ENCODE measurements at places on chromosomes 12 and 14.

DNA sequence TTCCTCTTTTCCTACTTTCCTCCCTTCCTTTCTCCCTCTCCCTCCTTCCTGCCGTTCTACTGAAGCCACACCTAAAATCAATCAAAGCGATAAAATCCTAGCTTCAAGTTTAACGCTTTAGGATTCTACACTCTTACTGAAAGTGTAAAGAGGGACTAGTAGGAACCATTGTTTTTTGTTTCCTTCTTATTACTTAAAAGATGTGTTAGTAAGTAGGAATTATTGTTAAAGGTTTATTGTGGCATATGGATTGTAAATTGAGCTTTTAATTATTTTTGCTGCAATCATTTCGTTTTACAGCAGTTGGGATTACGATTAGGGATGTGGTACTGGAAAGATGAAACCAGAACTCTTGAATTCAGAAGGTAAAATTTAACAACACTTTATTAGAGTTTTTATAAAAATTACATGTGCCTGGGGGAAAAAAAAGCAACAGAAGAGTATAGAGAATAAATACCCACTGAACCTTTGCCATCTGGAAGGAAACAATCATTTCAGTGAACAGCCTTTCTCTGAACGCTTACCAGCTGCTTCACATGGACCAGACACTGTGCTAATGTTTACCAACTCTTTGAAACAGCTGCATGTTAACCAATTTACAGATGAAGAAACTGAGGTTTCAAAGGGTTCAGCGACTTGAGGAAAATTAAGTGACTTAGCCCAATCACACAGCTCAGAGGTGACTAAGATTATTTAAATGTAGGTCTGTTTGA lies 1.0 kb downstream of the PPP1R36 start:
- no peak for DNase-seq

DNA sequence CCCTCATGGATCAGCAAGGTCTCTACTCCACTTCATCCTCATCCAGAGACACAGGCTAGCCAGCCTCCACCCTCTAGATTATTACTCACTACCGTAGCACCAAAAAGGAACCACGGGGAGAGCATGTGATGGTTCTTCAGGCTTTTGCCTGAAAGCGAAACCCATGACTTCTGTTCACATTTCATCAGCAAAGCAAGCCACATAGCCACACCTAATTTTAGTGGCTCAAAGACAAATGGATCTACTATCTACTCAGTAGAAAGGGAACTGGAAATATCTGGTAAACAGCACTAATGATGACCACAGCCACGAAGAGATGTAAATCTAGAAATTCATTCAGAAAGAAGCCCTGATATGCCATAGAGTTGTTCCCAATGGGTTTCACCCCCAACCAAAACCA lies 51.4 kb downstream of the VCPKMT start:
- DNase-seq, result no peak

- DNase-seq, result no peak
Observed at GRCh38 chr14:87108726-87109125, 884.3 kb downstream of the GALC start.

GRCh38 chr14:102043251-102044025 lies 43.4 kb downstream of the HSP90AA1 start:
- no peak for DNase-seq

- no peak for DNase-seq
Observed at GRCh38 chr14:61569812-61570548, 125.3 kb upstream of the HIF1A start.

- no peak for DNase-seq
Observed at GRCh38 chr14:105250008-105250366, 1.7 kb downstream of the BTBD6 start.

DNA sequence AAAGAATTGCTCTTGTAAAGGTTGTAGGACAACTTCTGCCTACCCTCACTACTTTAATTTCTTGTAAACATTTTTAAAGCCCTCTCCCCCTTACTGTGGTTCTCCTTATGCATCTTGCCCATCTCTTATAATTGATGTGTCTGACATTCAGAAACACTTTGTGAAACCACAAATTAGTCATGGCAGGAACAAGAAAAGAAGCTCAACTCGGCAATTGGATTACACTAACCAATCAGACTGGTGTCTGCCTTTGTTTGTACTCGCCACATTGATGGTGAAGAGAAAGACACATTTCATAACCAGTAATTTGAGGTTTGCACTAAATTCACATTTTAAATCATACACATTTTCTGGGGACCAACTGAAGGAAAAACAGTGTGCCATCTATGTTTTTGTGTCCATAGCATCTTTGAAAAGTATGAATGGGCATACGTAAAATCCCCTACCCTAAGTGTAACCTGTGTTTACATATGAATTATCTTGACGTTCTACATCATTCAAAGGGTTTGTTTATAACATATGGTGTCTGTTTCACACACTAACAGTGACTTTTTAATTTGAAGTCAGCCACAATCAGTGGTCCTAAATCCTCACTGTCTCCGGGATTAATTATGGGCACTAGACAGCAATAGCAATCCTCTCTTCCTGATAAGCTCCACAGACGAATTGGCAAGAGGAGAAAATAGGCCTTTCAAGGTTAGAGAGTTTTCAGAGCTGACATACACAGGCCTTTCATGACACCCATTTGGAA lies 49.9 kb downstream of the OTX2 start:
- DNase-seq, result no peak

- no peak for DNase-seq
Observed at GRCh38 chr14:94322648-94323570, at the start of gene SERPINA6. SERPINA6 (minus strand) TSS chr14:94323336; CDS start chr14:94314648, 8,688 bp downstream.

DNA sequence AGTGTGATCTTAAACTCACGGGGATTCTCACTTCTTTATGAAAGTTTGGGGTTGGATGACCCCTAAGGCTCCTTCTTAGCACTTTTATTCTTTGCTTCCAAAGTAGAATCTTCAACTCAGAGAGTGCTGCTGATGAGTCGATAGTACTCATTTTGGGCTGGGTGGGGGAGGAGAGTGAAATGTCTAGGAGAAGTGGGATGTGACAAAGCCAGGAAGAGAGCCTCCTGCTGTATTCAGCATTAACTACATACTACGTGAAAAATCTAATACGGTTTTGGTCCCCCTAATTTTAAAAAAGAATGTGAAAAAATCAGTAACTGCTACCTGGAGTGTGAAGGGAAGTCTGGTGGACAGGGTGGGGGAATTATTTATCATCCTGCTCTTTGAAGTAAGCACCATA lies 148.3 kb downstream of the SAMD4A start:
- no peak for DNase-seq

GRCh38 chr12:49347311-49348193 lies 864 bp downstream of the DNAJC22 start:
- no peak for DNase-seq

DNA sequence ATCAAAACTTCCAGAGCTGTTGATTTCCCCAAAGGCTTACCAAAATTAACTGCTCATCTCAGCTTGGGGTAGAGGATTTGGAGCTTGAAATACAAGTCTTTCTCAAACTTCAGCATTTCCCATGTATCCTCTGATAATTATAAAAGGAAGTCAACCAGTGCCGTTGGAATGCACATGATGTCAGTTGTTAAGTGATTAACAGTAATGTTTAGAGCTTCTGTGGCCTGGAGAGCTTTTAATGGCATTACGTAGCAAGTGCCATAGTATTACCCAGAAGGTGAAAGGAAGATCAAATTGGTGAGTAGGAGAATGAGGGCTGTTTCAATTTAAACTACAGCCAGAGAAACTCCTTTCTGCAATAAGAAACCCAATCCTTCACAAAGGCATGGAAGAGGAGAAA lies 62.5 kb upstream of the PTPRR start:
- DNase-seq, result no peak

DNA sequence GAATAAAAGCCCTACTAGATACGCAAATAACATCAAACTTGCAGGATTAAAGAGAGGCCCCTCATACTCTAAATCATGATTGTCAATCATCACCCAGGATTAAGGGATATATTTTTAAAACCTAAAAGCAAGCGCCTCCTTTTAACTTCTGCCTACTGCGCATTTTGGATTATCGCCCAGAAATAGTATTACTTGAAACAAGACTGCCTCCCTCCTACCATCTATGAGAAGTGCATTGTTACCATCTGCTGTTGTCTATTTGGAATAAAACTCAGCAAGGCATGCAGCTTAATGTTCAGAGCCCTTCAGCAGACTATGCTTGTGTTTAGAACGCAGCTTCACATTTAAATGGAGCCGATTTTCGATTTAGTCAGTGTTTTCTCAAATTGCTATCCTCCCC lies 79.6 kb downstream of the EXOC5 start:
- no peak for DNase-seq

- DNase-seq, result no peak
Observed at GRCh38 chr14:53368711-53369201, 215.6 kb upstream of the DDHD1 start.

GRCh38 chr14:78086342-78086741 lies 83.8 kb upstream of the NRXN3 start:
- DNase-seq, result no peak

DNA sequence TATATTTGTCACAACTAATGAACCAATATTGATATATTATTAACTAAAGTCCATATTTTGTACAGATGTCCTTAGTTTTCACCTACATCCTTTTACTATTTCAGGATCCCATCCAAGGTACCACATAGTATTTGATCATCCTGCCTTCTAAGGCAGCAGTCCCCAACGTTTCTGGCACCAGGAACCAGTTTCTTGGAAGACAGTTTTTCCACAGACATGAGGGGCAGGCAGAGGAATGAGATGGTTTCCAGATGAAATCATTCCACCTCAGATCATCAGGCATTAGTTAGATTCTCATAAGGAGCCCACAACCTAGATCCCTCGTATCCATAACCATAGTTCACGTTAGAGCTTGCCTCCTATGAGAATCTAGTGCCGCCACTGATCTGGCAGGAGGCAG lies 82.8 kb upstream of the BCL2L14 start:
- no peak for DNase-seq

DNA sequence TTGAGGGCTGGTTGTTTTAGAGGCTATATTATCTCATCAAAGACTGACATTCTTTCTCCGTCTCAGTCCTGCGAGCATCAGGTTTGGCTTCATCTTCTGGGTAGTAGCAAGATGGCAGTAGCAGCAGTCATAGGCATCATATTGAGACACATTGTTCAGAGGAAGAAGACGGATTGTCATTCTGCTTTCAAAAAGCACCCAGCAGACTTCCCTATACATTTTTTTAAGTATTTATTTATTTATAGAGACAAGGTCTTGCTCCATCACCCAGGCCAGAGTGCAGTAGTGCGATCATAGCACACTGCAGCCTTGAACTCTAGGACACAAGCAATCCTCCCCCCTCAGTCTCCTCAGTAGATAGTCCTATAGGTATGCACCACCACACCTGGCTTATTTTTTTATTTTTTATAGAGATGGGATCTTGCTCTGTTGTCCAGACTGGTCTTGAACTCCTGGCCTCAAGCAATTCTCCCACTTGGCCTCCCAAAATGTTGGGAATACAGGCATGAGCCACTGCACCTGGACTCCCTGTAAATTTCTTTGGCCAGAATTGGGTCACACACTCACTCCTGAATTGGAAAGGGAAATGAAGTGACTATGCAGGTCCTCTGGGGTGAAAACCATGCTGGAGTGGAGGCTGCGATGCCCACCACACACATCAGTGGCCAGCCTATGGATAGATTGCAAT lies 125.4 kb downstream of the SLC38A6 start:
- DNase-seq, result no peak

DNA sequence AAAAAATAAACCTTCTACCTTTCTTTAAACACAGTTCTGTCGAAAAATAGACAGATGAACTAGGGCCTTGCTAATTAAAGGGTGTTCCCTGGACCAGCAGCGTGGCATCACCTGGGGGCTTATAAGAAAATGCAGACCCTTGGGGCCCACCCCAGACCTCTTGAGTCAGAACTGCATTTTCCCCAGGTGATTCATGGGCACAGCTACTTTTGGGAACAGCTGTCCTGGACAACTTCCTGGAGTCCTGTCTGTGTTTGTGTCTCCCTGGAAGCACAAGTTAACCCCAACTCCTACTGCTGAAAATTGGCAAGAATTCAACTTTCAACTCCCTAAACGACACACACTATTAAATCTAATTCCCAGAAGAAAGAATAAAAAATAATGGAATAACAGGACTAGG lies 17.8 kb downstream of the FBLN5 start:
- no peak for DNase-seq

DNA sequence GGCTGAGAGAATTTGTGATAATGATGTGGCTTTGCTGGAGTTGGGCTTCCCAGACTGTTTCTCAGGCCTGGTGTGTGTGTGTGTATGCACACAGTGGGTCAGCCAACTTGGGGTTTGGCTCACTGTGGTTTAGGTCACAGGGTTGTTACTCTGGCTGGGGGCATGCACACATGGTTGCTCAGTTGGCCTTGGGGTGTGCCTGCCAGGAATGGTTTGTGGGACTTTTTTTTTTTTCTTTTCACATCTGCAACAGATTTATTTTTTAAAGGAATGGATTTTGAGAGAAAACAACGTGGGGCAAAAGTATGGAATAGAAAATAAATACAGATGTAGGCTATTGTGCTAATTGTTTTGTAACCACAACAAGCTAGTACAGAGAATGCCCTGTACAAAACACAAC lies 25.0 kb upstream of the GTF2A1 start:
- no peak for DNase-seq

- DNase-seq, result no peak
Observed at GRCh38 chr12:4460761-4461160, 15.1 kb upstream of the FGF6 start.

GRCh38 chr12:54463484-54463883 lies 9.9 kb downstream of the GTSF1 start:
- no peak for DNase-seq

DNA sequence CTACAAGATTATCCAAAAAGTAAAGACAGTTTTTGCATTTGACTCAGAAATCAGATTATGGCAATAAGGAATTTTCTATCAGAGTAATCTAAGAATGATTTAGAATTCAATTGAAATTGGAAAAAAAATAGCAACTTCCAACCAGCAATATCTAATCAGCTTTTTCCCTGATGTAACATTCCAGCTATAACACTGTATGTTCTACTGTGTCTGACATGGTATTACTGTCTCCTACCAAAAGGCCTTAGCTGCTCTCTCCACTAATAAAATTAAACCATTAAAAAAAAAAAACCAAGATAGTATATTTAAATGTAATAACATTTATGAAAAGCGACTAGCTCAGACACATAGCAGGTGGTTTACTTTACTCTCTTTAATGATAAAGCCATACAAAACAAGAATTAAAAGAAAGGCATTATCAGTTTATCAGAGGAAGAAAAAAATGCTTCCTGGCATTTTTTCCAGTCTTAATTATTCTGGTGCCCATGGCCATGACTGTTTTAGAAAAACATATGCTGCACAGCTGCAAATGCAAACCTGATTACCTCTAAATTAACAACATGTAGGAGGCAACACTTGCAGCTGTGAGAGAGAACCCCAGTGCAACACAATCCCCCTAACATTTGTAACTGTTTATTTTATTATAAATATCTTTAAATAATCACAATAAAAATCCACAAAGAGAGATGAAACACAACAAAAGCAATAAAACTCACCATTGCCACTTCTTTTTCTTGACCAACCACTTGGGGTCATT lies 28.8 kb downstream of the PHLDA1 start:
- DNase-seq, result no peak

GRCh38 chr12:102869571-102869970 lies 47.5 kb downstream of the PAH start:
- DNase-seq, result no peak

Measured in left forelimb (tissue), 1 donor.